Activated CD4-positive, CD25-positive, alpha-beta regulatory T cell (primary cell): ENCODE measurements at places on chromosomes 2 and 18.

DNA sequence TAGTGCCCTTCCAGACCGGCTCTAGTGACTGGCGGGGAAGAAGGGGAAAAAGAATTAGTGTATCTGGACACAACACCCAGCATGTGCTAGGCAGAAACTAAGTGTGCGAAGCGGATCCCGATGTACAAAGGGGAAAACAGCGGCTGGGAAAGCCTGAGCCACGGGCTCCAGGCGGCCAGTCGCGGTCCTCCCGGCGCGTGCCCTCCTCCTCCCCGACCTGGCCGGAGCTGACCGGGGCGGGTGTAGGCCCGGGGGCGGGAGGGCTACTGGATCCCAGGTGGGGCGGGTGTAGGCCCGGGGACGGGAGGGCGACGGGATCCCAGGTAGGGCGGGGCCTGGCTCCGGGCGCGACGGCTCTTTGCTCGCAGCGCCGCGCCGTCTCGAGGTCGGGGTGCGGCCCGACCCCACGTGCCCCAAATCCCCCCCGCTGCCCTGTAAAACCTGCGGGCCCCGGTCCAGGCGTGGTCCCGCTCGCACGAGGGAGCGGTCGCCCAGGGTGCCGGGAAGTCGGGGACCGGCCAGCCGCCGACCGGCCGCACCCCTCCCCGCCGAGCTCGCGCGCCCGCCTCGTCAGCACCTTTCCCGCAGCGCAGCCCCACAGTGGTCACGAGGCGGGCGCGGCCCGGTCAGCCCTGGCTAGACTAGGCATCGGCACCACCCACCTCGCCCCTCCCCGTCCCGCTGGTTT lies 48.8 kb downstream of the C2orf42 start:
- DNase-seq, result peak; percentile 68

DNA sequence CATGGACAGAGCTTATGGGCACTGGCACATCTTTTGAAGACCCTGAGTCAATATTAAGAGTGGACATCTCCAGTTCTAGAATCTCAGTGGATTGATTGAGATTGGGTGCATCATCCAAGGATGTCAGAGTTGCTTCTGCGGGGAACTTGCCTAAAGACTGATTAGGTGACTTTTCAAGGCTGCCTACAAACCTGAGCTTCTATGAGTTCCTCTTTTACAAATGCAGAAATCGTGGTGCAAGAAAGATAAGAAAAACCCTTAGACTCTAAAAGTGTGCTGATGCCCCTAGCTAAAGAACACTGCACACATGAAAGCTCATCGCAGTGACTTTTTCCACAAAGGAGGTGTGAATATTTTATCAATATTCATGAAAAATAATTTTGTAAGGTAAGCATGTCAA lies 86.8 kb upstream of the NEDD4L start:
- no peak for DNase-seq

GRCh38 chr2:236128321-236128720 lies 39.9 kb downstream of the GBX2 start:
- DNase-seq, result no peak

DNA sequence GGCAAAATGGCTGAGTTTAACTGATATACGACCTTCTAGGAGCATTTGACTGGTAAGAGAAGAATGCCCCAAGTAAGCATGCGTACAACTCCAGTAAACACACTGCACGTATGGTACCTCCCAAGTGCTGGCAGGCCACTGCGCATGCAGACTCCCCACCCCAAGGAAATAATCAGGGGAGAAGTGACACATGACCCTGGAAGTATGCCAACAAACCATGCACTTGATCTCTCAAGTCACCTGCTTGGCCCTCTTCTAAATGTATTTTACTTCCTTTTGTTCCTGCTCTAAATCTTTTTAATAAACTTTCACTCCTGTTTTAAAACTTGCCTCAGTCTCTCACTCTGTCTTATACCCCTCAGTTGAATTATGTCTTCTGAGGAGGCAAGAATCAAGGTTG lies 129.8 kb upstream of the COL5A2 start:
- no peak for DNase-seq

GRCh38 chr2:126781806-126782205 lies 116.9 kb upstream of the TEX51 start:
- no peak for DNase-seq

- no peak for DNase-seq
Observed at GRCh38 chr18:43692099-43692690, 414.9 kb upstream of the SYT4 start.

DNA sequence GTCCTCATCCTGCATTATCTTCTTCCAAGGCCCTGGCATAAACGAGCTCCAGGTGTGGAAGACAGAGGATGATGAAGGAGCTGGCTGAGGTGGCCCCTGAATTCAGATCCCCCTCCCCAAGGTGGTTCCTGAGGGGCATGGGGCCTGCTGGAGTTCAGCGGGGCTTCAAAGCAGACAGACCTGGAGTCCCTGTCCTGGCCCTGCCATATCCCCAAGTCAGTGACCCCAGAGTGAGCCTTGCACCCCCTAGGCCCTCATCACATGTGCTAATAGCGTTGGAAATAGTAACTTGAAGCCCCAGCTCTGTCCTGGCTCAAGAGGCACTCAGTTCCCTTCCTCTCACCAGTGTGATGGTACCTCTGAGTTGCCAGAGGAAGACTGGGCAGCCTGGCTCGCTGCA lies 172.9 kb downstream of the GALNT1 start:
- no peak for DNase-seq

DNA sequence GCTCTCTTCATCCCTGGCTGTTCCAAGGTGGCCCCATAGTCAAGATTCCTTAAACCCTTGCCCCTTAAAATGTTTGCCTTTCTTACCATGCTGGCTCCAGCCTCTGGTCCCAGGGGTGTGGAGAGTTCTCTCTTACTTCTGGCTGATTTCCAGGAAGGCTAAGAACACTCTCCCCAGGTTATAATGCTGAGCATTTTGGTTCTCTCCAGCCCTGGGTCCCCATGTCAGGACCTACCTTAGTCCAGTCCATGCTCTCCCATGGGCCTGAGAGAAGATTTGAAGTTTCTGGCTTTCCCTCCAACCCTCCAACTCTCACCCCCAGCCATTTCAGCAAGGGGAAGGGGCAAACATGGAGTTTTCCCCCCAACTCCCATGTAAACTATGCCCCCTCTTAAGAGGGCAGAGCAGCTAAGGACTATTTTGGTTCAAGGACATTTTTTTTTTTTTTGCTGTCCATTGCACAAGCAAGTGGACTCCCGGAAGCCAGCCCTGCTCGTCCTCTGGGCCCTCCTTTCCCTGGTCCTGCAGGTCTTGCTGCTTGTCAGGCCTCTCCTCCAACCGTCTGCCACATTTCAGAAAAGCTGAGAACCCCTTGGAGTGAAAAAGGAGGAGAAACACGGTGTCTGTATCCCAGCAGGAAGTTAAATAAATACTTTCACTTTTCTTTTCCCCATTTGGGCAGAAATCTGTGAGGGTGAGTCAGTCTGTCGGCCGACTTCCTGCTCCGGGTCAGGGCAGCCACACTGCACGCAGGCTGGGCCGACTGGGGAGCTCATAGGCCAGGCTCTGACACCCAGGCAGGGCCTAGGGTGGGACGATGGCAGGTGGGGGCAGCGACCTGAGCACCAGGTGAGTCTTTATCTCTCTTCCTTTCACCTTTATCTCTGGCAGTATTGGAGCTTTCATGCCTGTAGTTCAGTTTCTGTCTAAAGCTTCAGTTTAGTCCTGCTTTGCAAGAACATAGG lies at the start of gene SP140L:
Gene SP140L (plus strand): TSS at position 741 of the 965 bp plus-strand sequence. CDS start 77 bp downstream, at position 818.
- peak; percentile 39 for DNase-seq

DNA sequence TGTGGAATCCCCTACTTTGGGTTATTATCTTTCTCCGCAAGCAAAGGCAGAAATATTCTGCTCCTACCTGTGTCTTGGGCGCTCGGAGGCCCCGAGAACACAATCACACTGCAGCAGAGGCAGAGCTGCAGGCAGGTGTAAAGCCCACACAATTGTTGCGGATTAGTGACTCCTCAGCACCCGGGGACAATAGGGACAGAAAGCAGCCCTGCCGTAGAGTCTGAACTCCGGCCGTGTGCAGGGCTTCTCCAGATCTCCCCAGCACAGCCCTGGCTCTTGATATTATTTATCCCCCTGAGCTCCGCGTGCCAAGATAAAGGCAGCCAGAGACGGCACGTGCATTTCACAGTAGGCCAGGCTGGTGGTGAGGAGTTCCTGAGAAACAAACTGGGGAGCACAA lies 229.2 kb downstream of the EN1 start:
- no peak for DNase-seq

- DNase-seq, result peak; percentile 71
Observed at GRCh38 chr2:208265801-208266552, at the start of gene PIKFYVE. PIKFYVE (plus strand) TSS chr2:208266255; CDS start chr2:208271520, 5,265 bp downstream.

DNA sequence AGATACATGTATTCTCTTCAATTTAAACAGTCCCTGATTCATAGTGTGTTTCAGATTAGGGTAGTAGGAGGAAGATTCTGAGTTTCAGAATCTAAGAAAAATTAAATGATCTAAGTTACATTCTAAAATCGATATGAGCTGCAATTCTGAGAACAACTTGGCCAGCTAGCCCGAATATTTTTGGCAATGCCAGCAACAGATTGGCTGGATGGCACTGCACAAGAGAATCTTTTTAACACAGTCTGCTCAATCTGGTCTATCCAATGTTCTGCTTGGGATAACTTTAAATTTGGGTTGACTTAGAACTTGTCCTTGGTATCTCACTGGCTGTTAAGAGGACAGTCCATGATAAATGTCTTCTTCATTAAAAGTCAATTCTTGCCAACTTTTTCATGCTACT lies 853.9 kb downstream of the NRXN1 start:
- no peak for DNase-seq

DNA sequence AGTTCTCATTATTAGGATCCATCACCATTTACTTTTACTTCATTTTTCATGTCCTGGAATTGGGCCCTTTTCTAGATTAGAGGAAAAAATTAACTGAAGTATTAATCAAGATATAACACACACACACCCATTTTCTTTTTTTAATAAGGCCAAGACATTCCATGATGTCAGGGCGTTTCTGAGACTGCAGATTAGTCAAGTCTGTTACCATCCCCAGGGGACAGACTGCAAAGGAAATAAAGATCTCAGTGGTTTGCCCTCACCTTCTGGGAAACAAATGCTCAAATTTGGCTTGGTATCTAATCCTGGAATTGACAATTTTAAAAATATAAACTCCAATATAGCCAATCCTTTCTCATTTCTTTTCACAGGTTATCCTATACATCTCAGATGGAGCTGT lies 27.4 kb downstream of the RMP24 start:
- DNase-seq, result no peak

DNA sequence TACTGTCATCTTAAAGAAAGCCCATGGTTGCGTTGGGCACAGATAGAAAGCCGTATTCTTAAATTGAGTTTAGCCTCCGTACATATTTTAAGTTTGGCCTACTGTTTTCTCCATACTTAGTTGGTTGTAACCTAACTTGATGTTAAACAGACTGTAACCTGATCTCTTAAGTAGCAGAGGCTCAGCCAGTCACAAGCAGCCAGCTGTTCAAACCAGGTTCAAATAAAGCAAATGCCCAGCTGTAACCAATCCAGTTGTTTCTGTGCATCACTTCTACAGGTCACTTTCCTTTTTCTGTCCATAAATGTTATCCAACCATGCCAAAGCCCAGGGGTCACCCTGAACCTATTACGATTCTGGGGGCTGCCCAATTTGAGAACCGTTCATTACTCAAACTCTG lies 10.0 kb upstream of the THADA start:
- DNase-seq, result no peak

DNA sequence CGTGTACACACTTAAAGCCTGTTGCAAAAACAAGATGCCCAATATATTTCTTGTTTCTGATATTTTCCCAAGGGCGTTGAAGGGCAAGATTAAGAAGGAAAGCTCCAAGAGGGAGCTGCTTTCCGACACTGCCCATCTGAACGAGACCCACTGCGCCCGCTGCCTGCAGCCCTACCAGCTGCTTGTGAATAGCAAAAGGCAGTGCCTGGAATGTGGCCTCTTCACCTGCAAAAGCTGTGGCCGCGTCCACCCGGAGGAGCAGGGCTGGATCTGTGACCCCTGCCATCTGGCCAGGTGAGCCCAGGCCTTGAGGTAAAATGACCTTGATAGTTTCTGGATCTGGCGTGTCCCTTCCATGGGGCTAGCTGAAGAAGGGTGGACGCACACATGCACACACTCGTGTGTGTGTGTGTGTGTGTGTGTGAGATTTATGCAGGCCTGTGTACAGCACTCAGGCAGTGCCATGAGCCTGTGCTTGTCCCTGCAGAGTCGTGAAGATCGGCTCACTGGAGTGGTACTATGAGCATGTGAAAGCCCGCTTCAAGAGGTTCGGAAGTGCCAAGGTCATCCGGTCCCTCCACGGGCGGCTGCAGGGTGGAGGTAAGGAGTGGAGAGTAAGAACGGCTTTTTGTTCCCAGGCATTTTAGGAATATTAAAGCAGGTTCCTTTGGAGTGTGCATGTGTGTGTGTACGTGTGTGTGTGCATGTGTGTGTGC lies 23.6 kb downstream of the MLPH start:
- no peak for DNase-seq

GRCh38 chr2:60554646-60555065 lies 1.2 kb upstream of the BCL11A start:
- no peak for DNase-seq

DNA sequence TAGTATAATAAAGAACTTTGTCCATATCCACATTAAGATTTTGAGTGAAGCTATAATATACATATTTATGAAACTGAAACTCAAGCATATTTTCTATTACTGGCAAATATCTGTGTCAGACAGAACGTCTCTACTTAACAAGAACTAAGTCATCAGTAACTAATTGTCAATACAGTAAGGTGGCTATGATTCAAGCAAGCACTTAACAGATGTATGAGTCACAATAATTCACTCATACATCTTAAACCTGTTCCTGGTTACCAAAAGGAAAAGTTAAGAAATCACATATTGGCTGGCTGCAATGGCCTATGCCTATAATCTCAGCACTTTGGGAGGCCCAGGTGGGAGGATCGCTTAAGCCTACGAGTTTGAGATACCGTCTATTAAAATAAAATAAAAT lies 96.0 kb downstream of the SOS1 start:
- DNase-seq, result no peak

- DNase-seq, result no peak
Observed at GRCh38 chr2:235603659-235604058, 109.8 kb downstream of the AGAP1 start.

DNA sequence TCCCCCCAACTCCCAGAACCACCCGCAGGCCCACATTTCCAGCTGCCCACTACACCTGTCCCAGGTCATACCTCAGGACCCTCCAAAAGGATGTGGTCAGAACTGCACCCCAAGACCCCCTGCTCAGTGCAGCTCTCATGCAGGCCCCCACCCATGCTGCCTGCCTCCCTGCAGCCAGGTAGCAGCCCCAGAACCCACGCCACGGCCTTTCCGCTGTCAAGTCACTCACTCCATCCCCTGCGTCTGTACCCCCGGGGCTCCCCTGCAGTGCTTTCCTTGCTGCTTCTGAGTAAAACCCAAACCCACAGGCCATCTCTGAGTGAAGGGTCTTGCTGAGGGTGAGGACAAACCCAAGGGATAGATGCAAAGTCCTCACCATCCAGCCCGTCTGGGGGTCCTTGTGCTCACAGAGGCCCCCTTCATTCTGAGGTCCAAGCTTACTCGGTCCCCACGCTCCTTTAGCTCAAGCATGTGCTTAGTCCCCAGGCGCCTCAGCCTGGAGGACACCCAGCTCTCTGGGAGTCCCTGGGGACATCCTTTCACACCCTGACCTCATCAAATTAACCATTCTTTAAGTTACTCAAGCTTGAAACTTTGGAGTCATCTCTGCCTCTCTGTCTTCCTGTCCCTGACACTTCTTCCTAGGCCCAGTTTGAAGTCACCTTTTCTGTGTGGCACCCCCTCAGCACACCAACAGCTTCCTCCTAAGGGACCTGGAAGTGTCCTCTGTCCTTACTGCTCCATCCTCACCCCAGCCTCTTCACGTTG lies 130.1 kb downstream of the SMAD7 start:
- no peak for DNase-seq
